NCI-H226 (cell line): ENCODE measurements at places on chromosomes 1 and 21.

GRCh38 chr1:169312084-169312954 lies 55.3 kb downstream of the NME7 start:
- DNase-seq, result peak; percentile 91

- DNase-seq, result no peak
Measured at GRCh38 chr1:119903443-119903835, 7.1 kb upstream of the ADAM30 start.

- DNase-seq, result no peak
Measured at GRCh38 chr1:229856009-229856650, 210.9 kb upstream of the GALNT2 start.

DNA sequence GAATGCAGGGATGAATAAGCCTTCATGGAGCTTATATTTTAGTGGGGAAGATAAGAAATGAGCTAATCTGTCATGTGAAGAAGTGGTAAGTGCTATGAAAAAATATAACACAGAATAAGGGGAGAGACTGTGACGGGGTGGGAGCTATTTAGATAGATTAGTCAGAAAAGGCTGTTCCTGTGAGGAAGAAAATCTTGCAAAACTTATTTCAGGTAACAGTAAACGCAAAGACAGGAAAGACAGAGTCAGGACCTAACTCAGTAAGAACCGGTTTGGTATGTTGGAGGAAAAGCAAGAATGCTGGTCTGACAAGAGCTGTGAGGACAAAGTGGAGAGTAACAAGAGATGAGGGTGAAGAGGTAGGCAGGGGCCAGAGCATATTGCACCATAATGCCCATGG lies 22.0 kb downstream of the GNAI3 start:
- peak; percentile 89 for DNase-seq

DNA sequence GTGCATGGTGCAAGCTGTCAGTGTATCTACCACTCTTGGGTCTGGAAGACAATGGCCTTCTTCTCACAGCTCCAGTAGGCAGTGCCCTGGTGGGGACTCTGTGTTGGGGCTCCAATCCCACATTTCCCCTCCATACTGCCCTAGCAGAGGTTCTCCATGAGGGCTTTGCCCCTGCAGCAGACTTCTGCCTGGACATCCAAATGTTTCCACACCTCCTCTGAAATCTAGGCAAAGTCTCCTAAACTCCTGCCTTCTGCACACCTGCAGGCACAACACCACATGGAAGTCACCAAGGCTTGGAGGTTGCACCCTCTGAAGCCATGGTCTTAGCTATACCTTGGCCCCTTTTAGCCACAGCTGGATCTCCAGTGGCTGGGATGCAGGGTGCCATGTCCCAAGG lies 31.8 kb upstream of the CITED4 start:
- DNase-seq, result no peak

- DNase-seq, result peak; percentile 43
Measured at GRCh38 chr1:59776960-59777852, 37.5 kb upstream of the HOOK1 start.

- DNase-seq, result no peak
Measured at GRCh38 chr1:186183970-186184628, 191.0 kb downstream of the TPR start.

GRCh38 chr21:39645331-39645730 lies 32.6 kb downstream of the B3GALT5 start:
- DNase-seq, result no peak

DNA sequence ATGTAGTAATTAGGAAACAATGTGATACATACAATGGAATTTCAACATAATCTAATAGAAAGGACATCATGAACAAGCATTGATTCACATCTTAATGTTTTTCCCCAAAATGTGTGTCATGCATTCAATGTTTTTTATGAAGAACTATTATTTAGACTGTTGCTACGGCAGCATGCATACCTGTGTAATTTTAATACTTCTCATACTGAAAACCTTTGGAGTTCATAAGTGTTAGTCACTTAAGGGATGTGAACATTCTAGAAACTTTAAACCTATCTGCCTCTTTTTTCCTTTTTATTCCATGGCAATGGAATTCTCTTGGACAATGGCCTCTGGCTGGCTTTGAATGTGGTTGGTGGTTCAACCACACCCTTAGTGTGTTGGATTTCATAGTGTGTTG lies 48.6 kb downstream of the TMPRSS15 start:
- peak; percentile 42 for DNase-seq

GRCh38 chr1:170545476-170545875 lies 13.5 kb downstream of the GORAB start:
- no peak for DNase-seq

DNA sequence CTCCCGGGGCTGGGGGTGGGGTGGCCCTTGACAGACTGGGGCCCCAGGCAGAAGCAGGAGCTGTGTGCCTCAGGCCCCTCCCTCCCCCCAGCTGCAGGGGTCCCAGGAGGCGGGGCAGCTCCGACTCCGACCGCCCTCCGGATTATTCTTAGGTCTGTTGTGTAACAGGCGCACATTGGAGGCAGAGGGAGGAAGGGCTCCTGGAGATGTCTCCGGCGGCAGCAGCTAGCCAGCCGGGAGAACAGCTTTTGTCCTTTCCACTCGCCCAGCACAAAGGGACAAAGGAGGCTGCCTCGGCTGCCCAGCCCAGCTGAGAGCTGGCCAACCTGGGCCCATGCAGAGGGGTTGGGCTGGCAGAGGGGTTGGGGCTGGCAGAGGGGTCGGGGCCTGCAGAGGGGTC lies 29.7 kb upstream of the PLCH2 start:
- DNase-seq, result no peak

GRCh38 chr1:87325982-87326738 lies 2.5 kb upstream of the LMO4 start:
- DNase-seq, result peak; percentile 40

GRCh38 chr1:43451701-43452532 lies 1.8 kb downstream of the HYI start:
- no peak for DNase-seq

GRCh38 chr1:45395051-45395450 lies 54.8 kb upstream of the MUTYH start:
- no peak for DNase-seq
